ENCODE measurements at places on chromosomes 13 and 19.

- no peak for DNase-seq
These were observed 20.1 kb downstream of the FUZ start for GRCh38 chr19:49792829-49793560.

DNA sequence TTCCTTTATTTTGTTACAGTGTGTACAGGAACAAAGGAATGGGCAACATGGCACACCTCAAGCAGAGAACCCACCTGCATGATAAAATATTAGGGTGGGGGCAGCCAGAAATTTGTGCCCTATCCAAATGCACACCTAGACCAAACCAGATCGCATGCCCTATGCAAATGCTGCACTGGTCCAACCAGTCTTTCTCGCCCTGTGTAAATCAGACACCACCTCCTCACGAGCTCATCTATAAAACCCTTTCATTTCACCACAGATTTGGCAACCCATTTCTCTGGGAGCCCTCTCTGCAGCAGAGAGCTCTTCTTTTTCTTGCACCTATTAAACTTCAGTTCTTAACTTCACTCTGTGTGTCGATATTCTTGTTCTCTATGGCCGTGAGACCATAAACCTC is 1559.2 kb downstream of the SLITRK1 start:
- no peak for DNase-seq

- DNase-seq = no peak
These were observed 19.8 kb upstream of the PLEKHF1 start for GRCh38 chr19:29645491-29645867.

- DNase-seq = peak; percentile 82
These were observed 48.9 kb upstream of the EPHX3 start for GRCh38 chr19:15280915-15281683.

DNA sequence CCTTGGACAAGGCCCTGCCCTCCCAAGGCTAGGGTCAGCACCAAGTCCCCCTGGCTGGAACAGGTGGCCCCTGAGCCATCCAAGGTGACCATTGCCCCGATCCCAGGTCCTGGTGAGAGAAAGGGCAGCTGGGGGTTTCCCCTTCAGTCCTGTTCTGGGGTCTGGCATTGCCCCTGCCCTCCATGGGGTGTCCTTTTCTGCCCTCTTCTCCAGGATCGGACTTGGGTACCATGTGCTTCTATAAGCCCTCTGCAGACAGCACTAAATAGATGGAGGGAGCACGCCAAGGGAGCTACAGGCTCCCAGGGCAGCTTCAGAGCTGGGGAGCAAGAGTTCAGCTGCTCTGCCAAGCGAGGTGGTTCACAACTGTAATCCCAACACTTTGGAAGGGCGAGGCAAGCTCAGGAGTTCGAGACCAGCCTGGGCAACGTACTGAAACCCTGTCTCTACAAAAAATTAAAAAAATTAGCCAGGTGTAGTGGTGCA is 13.5 kb upstream of the KCNN1 start:
- no peak for DNase-seq

DNA sequence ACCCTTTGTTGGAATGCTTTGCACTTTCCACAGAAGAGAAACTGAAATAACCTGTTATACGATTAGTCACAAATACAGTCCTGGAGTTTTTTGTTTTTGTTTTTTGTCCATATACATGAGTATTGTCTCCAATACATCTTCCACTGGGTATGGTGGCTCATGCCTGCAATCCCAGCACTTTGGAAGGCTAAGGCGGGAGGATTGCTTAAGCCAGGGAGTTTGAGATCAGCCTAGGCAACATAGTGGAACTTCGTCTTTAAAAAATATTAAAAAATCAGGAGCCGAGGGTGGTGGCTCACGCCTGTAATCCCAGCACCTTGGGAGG is 25.0 kb downstream of the AP2S1 start:
- DNase-seq = no peak

DNA sequence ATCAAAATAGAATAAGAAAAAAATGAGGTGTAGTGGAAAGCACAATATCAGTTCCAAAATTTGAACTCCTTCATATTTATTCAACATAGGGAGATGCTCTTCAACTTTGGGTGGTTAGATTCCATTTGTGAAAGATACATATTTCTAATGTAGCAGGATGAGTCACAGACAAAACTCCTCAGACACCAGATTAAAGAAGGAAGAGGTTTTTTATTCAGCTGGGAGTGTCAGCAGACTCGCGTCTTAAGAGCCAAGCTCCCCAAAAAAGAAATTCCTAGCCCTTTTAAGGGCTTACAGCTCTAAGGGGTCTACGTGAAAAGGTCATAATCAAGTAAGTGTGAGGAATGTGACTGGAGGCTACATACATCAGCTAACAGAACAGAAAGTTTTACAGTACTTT is 6.8 kb upstream of the ZNF765 start:
- DNase-seq = no peak

DNA sequence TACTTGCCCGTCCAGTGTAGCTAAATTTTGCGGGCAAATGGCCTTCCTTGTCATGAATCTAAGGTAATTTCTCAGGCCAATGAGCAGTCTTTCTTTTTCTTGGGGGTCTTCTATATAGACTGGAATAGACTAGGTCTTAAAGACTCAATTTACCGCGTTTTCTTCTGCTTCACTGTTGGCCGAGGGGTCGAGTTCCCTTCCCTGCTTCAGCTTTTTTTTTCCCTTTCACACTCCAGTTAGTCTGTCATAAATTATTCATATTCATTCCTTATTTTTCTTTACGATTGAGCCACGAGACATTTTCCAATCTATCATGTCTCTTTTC is 276 bp downstream of the ALG11 start:
- no peak for DNase-seq

GRCh38 chr19:39878398-39878797 is 32.2 kb upstream of the FBL start:
- no peak for DNase-seq

DNA sequence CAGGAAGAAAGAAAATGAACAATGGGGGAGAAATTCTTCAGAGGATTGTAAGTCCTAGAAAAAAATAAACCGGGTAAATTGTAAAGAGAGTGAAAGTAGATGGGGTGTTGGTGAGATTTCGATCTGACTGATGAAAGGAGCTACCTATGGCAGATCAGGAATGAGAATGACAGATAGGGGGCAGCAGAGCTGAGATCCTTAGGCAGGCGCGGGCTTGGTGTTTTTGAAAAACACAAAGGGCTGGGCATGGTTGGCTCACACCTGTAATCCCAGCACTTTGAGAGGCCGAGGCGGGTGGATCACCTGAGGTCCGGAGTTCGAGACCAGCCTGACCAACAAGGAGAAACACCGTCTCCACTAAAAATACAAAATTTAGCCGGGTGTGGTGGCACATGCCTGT is 1468.6 kb upstream of the SLC10A2 start:
- no peak for DNase-seq

- DNase-seq = peak; percentile 93
These were observed 12.3 kb downstream of the KCNN4 start for GRCh38 chr19:43768273-43769050.

DNA sequence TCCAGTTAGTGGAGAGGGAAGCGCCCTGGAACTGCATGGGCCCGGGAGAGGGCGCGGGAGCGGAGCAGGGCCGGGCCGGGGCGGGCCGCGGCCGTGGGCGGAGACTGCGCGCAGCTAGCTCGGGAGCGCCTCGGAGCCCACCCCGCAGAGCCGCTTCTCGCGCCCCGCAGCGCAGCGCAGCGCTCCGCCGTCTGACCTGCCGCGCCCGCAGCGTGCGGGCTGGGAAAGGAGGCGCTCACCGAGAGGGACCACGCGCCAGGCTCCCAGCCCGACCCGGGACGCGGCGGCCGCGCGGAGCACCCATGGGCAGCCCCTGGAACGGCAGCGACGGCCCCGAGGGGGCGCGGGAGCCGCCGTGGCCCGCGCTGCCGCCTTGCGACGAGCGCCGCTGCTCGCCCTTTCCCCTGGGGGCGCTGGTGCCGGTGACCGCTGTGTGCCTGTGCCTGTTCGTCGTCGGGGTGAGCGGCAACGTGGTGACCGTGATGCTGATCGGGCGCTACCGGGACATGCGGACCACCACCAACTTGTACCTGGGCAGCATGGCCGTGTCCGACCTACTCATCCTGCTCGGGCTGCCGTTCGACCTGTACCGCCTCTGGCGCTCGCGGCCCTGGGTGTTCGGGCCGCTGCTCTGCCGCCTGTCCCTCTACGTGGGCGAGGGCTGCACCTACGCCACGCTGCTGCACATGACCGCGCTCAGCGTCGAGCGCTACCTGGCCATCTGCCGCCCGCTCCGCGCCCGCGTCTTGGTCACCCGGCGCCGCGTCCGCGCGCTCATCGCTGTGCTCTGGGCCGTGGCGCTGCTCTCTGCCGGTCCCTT is at the start of gene MLNR:
MLNR (plus strand) TSS at position 303 of the 820 bp plus-strand sequence; CDS start at position 303, 0 bp downstream.
- peak; percentile 60 for DNase-seq

Measured in suppressor macrophage treated with lipopolysaccharide for 1 hour (primary cell).